ENCODE measurements at places on chromosomes 11 and 22.

DNA sequence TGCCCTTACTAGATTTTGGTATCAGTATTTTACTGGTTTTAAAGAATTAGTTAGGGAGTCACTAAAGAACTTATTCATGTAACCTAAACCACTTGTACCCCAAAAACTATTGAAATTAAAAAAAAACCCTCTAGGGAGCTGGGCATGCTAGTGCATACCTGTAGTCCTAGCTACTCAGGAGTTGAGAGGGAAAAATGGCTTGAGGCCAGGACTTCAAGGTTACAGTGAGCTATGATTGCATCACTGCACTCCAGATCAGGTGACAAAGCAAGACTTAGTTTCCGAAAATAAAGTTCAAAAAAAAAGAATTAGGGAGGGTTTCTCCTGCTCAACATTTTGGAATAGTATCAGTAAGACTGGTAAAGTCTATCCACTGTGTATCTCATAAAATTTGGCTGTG is 364.4 kb upstream of the LUZP2 start:
- DNase-seq = no peak

DNA sequence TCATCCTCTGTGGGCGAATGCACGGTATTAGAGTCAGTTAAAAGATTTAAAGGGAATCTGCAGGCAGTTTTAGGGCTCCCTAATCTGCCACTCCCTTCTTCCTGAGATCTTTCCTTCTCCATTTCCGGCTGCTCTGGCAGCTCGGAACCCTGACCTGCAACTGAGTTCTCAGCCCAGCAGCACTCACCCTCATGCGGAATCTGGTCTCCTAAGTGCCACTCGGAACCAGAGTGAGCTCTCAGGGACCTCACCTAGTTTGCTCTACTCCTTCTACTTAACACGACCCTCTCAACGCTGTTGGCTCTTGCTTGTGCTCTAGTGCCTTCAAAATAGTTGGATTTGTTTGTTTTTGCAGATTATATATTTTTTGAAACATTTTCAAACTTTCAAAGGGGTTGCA is 19.3 kb upstream of the IL10RA start:
- DNase-seq = no peak

GRCh38 chr11:28529540-28530410 is 421.6 kb downstream of the METTL15 start:
- no peak for DNase-seq

DNA sequence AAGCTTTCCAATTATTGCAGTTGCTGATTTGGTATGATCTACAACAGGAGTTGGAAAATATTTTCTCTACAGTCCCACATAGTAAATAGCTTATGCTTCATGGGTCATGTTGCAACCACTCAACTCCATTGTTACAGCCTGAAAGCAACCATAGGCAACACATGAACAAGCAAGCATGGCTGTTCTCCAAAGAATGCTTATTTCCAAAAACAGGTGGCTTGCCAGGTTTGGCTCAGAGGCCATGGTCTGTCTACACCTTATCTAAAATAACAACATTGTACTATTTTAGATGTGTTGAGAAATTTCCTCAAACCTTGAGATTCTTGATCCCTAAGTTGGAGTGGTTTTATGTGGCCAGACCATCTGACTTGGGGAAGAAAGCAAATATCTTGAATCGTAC is 153.9 kb upstream of the MPPED2 start:
- DNase-seq = no peak

DNA sequence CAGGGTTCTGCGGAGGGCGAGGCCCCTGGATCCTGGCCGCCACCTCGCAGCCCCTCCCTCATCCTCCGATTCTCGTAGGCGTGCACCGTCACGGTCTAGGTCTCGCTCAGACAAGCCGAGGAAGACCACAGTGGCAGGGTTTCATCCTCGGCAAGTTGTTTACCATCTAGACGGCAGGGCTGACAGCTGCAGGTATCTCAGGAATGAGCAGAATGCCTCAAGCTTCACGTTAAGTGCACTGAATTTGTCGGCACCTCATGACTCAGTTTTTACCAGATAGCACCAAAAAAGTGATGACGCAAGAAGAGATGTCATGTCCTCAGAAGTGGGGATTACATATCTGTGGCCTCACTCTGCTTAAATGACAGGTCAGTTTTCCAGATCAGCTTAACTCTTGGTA is 35.1 kb downstream of the WT1 start:
- no peak for DNase-seq

GRCh38 chr11:86587264-86588193 is 84.9 kb downstream of the ME3 start:
- DNase-seq = no peak

DNA sequence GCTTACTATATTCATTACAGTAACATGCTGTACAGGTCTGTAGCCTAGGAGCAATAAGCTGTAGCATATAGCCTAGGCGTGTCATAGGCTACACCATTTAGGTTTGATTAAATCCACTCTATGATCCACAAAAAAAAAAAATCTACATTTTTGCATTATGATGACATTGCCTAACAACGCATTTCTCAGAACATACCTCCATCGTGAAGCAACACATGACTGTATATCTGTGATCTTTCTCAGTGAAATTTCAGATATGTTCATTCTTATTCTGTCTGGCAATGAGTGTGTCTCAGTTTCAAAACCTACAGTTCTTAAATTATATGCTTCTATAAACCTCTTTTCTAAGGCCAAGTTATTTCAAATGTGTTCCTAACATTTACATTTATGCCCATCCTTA is 140.3 kb downstream of the CADM1 start:
- no peak for DNase-seq

GRCh38 chr11:111264646-111265045 is 19.1 kb downstream of the POU2AF2 start:
- no peak for DNase-seq

DNA sequence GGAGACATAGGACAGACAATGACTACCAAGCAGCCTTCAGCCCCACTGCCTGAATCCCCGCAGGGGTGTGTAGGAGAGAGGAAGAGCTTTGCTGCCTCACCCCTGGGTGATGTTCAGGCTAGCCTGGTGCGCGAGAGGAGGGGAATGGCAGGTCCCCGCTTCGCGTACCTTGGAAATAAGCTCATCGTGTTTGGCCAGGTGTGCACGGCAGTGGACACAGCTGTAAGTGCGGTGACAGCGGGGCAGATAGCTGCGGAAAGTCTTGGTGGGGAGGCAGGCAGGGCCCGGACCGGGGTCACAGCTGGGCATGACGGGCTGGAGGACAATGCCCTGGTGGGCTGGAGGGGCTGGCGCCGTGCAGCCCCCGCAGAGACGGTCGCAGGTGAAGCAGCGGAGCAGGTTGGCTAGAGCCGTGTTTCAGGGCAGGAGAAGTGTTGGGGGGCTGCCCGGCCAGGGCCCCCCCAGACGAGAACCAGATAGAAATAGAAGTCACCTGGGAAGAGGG is 2.9 kb downstream of the YPEL4 start:
- no peak for DNase-seq

DNA sequence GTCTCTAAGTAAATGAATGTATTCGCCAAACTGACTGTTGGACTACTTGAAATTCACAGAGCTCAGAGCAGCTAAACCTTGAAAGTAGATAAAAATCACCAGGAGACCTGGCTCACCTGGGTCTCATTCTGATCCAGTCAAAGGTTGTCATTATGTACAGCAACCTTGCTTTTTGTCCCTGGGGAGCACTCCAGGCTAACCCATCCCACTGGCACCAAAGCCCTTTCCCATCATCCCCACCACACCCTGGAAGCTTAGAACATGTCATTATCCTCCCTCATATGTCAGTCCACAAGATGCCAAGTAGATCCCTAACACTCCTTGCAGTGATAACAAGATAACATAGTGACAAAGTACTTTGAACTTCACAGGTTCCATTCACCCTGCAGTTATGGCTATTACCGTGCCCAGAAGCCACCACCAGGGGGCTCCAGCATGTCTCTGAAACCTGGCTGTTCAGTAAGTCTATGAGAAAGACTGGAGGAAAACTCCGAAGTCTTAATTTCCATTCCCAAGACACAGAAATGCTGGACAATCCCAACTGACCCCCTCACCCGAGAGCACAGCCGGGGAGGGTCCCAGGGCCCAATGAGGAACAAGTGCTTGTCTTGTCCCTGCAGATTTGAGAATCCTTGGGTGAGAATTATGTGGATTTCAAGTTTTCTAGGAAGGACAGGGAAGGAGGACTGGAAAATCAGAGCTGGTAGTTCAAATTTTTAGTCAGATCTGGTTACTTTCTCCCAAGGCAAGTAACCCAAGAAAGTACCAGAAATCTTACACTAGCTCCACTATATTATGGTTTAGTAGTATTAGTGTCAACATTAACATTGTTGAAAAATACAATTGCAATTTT is 43.0 kb upstream of the USP47 start:
- peak; percentile 33 for DNase-seq

GRCh38 chr22:36369922-36370791 is 17.6 kb downstream of the MYH9 start:
- DNase-seq = no peak

DNA sequence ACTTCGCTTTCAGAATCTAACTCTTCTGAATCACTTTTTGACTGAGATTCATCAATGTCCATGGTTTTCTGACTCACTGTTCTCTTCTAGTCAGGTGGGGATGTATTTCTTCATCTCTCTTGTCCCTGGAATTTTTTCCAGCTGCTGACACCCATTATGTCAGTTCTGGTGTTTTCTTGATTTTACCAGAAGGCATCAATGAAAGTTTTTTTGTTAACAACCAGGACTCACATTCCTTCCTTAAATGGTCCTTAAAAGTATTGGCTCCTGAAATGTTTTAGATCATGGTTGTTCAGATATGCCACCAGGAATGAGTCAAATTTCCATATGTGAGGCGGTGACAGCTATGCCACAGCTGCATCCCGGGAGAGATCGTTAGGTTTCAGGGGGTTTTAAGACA is 12.9 kb downstream of the MICAL2 start:
- no peak for DNase-seq

GRCh38 chr11:31817621-31818424 is 6.7 kb upstream of the PAX6 start:
- DNase-seq = no peak

DNA sequence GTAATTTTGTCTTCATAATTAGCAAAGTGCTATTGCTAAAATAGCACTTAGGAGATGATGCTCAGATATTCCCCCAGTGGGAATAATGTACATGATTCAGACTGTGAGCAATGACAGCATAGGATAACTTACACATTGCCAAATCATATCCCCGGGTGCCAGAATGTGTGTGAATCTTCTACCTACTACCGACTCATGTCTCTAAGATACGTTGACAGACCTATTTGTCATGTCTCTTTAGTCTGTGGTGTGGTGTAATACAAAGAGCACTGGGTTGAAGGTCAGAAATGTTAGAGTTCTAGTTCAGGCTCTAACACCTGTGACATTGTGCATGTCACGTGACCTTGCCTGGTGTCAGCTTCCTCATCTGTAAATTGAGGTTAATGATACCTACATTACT is 31.0 kb upstream of the PICALM start:
- no peak for DNase-seq

GRCh38 chr11:66701432-66702240 is 23.9 kb upstream of the RBM4B start:
- DNase-seq = no peak

- no peak for DNase-seq
These were observed 10.0 kb downstream of the SHANK2 start for GRCh38 chr11:71242391-71242790.

DNA sequence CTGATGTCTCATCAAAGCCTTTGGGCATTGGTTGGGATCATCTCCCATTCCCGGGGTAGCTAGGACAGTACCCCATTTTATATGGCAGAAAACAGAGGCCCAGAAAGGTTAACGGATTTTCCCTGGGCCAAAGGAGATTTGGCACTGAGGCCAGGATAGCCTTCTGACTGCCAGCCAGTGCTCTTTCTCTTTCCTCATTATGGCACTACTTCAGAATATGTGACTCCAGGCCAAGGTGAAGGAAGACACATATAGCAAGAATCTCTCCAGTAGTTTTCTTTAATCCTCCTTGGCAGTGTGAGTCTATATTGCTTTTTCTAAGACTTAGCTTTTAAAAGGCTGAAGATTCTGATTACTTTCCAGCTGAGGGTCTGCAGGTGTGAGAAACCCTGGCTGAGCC is 94.8 kb upstream of the AMOTL1 start:
- no peak for DNase-seq

DNA sequence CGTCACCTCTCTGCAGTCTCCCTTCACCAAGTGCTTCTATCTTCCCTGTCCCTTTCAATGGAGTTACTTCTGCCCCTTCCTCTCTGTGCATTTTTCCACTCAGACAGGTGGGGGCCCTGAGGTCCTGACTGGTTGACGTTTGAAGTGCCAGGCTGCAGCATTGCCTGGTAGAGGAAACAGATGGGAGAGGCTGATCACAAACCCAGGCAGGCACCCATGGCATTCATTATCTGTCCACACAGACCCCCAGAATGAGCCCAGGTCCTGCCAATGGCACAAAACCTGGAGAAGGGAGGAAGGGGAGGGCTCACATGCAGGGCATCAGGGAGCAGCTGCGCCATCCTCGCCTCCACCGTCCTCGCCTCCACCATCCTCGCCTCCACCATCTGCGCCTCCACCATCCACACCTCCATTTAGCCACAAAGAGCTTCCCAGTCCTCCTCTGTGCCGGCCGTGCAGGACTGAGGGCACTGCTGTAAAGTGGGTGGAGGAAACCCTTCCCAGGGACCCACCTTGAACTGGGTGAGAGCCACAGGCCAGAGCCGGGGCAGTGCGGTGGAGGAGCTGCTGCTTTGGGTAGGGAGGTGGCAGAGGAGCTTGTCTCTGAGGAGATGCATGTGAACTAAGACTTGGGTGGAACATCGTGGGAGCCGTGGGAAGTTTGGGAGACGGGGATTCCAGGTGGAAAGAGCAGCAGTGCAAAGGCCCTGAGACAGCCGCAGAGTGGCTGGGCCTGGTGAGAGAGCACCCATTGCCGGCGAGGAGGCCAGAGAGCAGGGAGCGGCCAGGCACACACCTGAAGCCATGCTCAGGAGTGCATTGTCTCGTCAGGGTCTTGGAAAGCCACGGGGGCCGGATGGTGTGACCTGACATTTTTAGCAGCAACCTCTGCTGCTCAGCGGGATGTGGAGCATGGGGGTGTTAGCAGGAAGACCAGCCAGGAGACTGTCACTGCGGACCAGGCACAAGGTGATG is 145.1 kb downstream of the TBC1D22A start:
- no peak for DNase-seq

DNA sequence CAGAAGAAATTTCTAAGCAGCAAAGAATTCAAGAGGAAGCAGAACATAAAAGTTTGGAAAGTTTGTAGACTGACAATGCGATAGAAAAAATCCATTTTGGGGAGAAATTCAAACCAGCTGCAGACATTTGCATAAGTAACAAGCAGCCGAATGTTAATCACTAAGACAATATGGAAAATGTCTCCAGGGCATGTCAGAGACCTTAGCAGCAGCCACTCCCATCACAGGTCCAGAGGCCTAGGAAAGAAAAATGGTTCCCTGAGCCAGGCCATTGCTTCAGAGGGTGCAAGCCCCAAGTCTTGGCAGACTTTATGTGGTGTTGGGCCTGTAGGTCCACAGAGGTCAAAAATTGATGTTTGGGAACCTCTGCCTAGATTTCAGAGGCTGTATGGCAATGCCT is 155.4 kb downstream of the NELL1 start:
- no peak for DNase-seq

- no peak for DNase-seq
These were observed 33.5 kb upstream of the FCHSD2 start for GRCh38 chr11:73175551-73176144.
